ENCODE measurements at places on chromosomes 2 and 18. TPM values are rescaled to one million over a fixed set of nuclear protein-coding genes. Genes with fewer than 3 reads are reported as not detected.

The TOGARAM2 gene
- 1.1 TPM for total RNA-seq

The FAM228A gene
- not detected for total RNA-seq

The SH2D6 gene
- total RNA-seq: 13.4 TPM

The SERPINB12 gene
- total RNA-seq: not detected

The EDAR gene
- total RNA-seq: not detected

The RTP5 gene
- 0.43 TPM for total RNA-seq

The SLC8A1 gene
- total RNA-seq: 21.4 TPM

The B3GNT7 gene
- 138 TPM for total RNA-seq

DNA sequence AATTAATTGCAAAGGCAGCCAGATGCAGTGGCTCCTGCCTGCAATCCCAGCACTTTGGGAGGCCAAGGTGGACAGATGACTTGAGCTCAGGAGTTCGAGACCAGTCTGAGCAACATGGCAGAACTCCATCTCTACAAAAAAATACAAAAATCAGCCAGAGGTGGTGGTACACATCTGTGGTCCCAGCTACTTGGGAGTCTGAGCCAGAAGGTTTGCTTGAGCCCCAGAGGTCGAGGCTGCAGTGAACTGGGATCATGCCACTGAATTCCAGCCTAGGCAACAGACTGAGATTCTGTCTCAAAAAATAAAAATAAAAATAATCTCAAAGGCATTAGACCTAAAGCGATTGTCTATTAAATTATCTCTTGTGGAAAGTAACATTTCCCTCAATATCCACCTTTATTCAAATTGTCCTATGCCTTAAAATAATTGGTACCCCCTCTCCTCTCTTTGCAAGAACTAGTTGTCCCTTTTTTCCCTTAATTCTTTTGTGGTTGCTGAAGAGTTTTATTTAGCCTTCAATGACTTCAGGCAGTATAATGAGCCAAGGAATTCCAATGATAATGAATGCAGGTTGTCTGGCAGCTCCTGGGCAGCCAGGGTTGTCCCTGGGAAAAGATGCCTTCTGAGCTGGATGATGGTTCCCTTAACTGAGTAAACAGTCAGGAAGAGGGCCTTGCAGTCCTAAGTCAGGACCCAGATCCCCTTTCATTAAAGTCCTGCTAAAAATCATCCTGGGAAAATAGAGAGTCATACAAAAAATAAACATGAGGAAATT, 32.2 kb downstream of the GPR75 start:
- no peaks in the 10 kb centered on the region for H3K4me1 ChIP-seq
- no peaks in the 10 kb centered on the region for H3K36me3 ChIP-seq
- no peak overlapping the region for H3K27ac ChIP-seq
- H3K27me3 ChIP-seq: no peaks in the 10 kb centered on the region

- no peaks in the 10 kb centered on the region for H3K4me1 ChIP-seq
- no peak overlapping the region for H3K4me3 ChIP-seq
- no peaks in the 10 kb centered on the region for H3K36me3 ChIP-seq
- no peaks in the 10 kb centered on the region for H3K27me3 ChIP-seq
- H3K27ac ChIP-seq: no peak overlapping the region
- no peak for DNase-seq
Observed at GRCh38 chr2:122075381-122075780, 319.9 kb downstream of the TSN start.

DNA sequence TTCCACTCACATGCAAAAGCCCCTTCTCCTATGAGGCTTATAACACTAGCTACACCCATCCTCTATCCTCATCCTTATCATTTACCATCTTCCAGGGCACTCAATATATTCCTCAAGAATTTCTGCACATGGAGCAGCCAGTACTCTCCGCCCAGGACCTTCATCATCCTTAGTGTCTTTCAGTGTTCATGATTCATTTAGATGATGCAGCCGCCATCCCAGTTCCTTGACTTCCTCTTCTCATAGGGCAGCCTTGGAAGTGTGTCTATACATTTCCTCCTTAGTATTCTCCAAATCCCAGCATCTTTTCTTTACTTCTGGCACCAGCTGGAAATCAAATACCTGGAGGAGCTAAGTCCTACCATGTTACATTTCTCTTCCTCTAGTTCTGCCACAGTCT, 3.0 kb upstream of the ITSN2 start:
- no peak overlapping the region for H3K4me3 ChIP-seq
- DNase-seq: no peak
- H3K4me1 ChIP-seq: peaks cover 37% of the 10 kb centered on the region
- H3K27me3 ChIP-seq: no peaks in the 10 kb centered on the region
- H3K36me3 ChIP-seq: no peaks in the 10 kb centered on the region

DNA sequence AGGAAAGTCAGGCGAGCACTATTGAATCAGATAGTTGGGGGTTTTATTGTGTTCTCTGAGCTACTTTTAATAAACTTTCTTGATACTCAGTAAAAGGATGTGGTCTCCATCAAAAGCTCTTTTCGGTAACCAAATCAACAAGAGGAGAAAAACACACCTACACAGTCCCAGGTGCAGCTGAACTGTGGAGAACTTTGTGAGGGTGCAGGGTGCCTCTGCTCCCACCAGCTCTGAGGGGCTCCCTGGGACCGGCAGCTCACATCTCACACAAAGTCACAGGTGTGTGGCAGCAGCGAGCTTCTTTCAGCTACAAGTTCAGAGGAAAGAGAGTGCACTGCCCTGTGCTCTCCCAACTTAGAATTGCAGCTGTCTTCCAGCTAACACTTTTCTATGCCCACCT, 650.4 kb downstream of the RNF144A start:
- H3K4me3 ChIP-seq: no peak overlapping the region
- H3K4me1 ChIP-seq: no peaks in the 10 kb centered on the region
- H3K36me3 ChIP-seq: no peaks in the 10 kb centered on the region
- no peaks in the 10 kb centered on the region for H3K27me3 ChIP-seq
- no peak overlapping the region for H3K27ac ChIP-seq
- DNase-seq: peak; percentile 55

GRCh38 chr2:172120118-172120517, 17.4 kb upstream of the DLX2 start:
- DNase-seq: no peak
- H3K27ac ChIP-seq: no peak overlapping the region
- no peaks in the 10 kb centered on the region for H3K36me3 ChIP-seq
- no peaks in the 10 kb centered on the region for H3K4me1 ChIP-seq
- no peak overlapping the region for H3K4me3 ChIP-seq

GRCh38 chr18:13303756-13304364, 85.3 kb downstream of the LDLRAD4 start:
- H3K27ac ChIP-seq: no peak overlapping the region
- H3K4me1 ChIP-seq: peaks cover 23% of the 10 kb centered on the region
- DNase-seq: no peak
- no peak overlapping the region for H3K4me3 ChIP-seq

- H3K4me1 ChIP-seq: peaks cover 13% of the 10 kb centered on the region
- no peak overlapping the region for H3K4me3 ChIP-seq
- H3K27ac ChIP-seq: peak overlapping the region; percentile 63
- no peaks in the 10 kb centered on the region for H3K27me3 ChIP-seq
Observed at GRCh38 chr2:27955384-27956161, 65.0 kb downstream of the BABAM2 start.

DNA sequence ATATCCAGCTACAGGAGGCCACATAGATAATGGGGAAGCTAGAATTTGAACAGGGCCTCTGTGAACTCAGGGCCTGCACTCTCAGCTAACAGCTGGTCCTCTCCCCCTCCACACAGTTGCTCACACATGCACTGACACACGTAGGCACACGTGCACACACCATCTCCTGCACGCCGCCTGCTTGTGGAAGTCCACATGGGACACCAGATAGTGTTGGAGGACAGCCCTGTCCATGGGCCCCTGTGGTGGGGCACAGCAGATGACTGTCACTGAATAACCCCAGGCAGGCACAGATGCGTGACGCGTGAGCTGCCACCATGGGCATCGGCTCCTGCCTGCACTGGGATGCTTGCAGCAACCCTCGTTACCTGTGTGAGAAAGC, 52.9 kb downstream of the ADI1 start:
- DNase-seq: no peak
- no peaks in the 10 kb centered on the region for H3K27me3 ChIP-seq
- H3K27ac ChIP-seq: no peak overlapping the region
- no peak overlapping the region for H3K4me3 ChIP-seq

DNA sequence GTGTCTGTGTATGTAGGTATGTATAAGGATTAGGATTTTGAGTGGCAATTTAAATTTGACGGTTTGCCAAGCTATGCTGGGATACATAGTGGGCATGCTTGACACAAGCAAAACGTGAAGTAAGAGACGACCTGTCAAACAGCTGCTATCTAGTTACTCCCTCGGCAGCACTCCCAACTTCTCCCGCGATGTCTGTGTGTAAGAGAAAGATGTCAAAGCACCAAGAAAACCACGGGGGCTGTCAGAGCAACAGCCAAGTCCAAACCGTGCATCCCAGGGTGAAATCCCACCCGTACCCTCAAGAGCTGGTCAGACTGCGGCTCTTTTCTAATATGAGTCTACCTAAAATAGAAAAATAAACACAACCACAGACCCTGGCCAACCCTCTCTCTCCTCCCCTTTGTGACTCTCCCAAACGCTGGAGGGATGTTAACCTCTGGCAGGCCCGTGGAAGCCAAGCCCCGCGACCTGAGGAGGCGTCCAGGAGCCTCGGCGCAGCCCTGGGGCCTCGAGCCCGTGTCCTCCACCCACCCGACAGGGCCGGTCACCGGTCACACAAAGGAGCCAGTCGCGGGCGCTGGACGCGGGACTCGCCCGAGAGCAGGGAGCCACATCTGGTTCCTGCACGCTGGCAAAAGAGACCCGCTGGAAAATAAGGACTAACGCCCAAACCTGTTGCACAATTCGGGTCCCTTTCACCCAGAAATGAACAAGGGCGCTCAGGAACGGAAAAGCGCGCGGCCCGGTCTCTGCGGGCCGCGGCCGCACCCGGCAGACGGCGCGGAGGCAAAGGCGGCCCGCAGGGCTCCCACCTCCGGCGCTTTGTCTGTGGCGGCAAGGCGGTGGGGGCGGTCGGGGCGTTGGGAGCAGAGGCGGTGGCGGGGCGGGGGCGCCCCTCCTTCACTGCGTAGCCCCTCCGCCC, 925 bp downstream of the SESTD1 start:
- H3K27ac ChIP-seq: peak overlapping the region; percentile 92
- H3K27me3 ChIP-seq: no peaks in the 10 kb centered on the region
- DNase-seq: peak; percentile 44

GRCh38 chr18:51082571-51083267, 52.7 kb downstream of the SMAD4 start:
- no peak overlapping the region for H3K27ac ChIP-seq
- H3K4me1 ChIP-seq: no peaks in the 10 kb centered on the region
- H3K27me3 ChIP-seq: no peaks in the 10 kb centered on the region
- H3K36me3 ChIP-seq: peaks cover 85% of the 10 kb centered on the region

DNA sequence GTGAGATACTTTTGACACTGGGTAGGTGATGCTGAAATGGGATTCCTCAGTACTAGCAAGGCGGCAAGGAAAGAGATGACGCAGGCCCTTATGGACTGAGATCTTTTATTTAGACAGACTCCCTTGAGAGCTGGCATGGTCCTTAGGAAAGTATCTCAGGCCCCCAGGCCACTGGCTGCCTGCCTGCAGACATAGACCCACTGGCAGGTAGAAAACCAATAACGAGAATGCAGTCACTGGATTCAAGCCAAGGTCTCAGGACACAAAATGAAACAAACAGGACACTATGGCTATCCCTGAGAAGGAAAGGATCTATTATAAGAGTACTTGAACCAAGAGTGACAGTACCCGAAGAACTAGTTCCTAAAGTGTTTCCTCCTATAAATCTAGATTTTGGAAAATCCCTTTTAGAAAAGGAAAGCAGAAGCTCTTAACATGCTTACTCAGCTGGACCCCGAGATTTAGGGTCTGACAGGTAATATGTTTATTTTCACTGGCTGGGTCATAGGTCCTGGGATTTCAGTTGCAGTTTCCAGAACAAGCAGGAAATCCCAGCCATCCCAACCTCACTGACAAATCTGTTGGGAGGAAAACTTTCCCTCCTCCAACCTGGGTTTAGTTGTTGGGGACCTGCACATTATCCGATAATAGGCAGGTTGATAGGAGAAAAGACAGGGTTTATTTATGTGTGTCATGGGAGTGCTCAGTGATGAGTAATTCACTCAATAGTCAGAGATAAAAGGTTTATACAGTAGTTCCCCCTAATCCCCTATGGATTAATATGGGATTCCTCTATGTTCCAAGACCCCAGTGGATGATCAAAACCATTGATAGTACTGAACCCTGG, 44.5 kb downstream of the COMMD1 start:
- H3K27ac ChIP-seq: no peak overlapping the region
- no peak for DNase-seq
- H3K4me1 ChIP-seq: no peaks in the 10 kb centered on the region
- no peaks in the 10 kb centered on the region for H3K27me3 ChIP-seq

DNA sequence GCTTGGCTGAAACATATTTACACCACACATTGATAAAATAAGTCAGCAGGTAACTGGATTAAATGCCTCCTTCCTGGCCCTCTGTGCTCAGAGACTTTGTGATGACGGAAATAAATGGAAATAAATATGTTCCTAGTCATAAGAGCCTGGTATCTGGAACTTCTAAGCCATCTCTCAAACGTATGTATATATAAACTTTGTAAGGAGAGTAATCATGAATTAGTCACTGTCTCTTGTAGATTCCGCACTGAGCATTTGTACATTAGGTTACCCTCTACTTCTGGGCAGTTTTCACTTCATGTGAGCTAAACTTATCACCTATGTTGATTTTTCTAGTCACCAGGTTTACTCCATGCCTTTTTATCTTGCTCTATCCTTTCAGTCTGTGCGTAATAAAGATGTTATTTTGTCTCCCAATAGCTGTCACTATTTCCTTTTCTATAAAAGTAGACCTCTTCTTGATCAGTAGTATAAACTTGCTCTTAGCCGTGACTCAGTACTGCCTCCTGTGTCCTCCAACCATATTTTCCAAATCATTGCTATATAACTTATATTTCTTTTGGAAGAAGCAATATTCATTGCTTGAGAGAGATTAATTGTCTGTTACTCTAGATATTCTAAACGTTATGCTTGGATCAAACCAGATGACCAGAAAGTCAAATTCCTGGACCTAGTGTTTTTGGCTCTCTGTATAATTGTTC, 53.2 kb downstream of the FEZ2 start:
- DNase-seq: no peak
- no peak overlapping the region for H3K27ac ChIP-seq
- H3K36me3 ChIP-seq: peaks cover 7% of the 10 kb centered on the region
- H3K4me1 ChIP-seq: peaks cover 15% of the 10 kb centered on the region
- H3K27me3 ChIP-seq: no peaks in the 10 kb centered on the region
- H3K4me3 ChIP-seq: no peak overlapping the region
